ENCODE measurements at places on chromosomes 1 and 21.

DNA sequence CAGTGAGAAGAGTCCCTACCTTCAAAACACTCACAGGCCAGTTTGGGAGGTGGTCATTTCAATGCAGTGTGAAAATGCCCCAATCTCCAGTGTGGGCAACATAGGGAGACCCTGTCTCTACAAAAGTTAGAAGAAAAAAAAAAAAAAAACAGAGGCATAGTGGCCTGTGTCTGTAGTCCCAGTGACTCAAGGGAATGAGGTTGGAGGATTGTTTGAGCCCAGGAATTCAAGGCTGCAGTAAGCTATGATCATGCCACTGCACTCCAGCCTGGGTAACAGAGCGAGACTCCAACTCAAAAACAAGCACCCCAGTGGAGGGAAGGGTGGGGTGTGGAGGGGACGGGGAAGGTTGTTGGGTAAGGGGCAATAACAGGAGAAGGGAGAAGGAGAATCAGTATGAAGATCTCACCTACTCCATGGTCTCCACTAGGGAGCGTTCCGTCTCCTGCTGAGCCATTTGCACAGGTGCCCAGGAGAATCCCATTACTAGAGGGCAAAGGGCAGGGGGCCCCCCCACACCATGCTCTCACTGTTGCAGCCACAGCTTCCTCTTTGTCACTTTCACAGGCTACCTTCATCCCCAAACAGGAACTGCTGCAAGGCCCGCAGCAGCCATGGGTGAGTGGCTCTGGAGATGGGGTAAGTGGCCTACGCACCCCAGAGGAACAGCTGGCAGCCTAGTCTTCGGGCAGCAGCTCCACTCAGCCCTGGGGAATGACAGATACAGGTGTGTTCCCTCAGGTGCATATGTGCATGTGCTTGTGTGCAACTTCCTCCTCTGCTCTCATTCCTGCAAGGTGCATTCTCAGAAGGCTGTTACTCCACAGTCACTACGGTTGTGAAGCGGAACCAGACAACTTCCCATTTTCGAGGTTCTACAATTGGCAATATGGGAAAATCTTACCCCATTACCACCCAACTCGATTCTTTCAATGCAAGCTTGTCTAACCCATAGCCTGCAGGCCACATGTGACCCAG lies 87.9 kb upstream of the LYST start:
- DNase-seq = peak; percentile 4

GRCh38 chr1:59057796-59058195 lies 239.1 kb upstream of the FGGY start:
- DNase-seq = no peak

- no peak for DNase-seq
Observed at GRCh38 chr1:50091068-50091467, 17.7 kb upstream of the ELAVL4 start.

- DNase-seq = no peak
Observed at GRCh38 chr1:229396585-229397206, 37.2 kb downstream of the ACTA1 start.

DNA sequence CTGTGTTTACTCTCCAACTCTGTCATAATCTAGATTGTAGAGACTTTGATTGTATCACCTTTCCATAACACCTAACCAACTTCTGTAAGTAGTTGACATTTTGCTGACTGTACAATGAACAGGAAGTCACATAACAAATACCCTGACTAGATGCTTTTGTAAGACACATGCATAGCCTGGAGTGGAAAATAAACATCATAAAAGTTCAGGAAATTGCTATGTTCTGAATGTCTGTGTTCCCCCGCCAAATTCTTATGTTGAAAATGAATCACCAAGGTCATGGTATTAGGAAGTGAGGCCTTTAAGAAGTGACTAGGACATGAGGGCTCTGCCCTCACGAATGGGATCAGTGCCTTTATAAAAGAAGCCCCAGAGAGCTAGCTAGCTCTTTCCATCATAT lies 40.4 kb upstream of the ZSWIM5 start:
- no peak for DNase-seq

DNA sequence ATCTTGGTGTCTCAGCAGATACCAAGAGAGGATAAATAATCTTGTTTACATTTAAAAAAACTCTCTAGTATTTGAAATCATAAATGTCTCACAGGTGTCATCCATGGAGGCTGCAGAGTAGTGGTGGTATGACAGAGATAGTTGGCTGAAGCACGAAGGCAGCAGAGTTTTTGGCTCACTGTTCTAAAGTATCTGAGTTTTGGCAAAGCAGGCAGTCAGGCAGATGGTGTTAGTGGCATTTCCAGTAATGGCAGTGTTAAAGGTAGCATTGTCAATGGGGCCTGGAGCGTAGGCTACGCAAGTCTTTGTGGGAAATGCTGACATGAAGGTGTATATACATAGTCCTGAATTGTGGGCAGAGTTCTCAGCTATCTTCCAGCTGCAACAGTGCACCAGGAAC lies 68.5 kb upstream of the HSD17B7 start:
- no peak for DNase-seq

GRCh38 chr1:10947691-10948462 lies 64.6 kb upstream of the TARDBP start:
- DNase-seq = no peak

GRCh38 chr1:67536957-67537666 lies 106.9 kb upstream of the SERBP1 start:
- DNase-seq = no peak

DNA sequence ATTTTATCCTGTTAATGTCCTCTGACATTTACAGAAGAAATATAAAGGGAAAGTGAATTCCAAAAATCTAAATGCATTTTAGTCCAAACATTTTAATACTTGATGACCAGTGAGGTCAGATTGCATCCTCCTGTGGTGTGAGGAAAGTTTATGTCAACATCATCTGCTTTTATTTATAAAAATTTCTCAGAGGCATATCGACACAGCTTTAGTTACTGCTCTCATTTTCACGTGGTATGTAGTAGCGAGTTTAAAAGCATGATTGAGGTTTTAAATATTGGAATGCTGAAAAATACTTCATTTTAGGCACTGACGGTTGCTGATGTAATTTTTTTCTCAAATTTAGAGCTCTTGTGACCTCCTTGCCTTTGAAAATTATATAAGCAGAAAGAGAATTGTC lies 234.8 kb downstream of the HMCN1 start:
- DNase-seq = no peak

DNA sequence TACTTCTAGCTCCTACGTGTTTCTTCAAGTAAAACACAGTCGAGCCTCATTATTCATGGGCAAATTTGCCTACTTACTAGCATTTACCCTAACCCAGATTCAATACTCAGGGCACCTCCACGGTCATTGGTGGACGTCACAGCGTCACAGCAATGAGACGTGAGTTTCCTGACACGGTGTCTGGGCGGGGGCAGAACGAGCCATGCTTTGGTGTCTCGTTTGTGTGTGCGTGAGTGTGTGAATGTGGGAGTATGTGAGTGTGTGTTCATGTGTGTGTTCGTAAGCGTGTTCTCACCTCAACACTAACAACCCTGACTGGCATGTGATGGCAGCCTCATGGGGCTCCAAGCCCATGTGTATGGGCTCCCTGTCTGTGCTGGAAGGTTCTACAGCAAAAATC lies 17.5 kb upstream of the COL18A1 start:
- no peak for DNase-seq

DNA sequence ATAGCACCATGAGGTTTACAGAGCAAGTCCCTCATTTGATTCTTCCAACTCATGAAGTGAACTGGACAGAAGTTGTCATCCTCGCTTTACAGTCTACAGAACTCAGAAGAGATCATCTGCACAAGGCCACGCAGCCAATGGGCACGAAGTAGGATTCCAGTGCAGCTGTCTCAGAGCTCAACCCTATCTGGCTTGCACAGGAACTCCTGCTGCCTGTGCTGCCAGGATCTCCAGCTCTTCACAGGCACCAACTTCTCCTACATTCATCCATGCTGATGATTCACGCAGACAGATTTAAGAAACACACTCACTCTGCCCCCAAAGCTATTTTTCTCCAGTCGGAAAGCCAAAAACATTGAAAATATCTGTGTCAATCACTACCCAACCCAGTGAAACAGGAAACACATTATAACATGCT lies 157.0 kb downstream of the RERE start:
- no peak for DNase-seq

DNA sequence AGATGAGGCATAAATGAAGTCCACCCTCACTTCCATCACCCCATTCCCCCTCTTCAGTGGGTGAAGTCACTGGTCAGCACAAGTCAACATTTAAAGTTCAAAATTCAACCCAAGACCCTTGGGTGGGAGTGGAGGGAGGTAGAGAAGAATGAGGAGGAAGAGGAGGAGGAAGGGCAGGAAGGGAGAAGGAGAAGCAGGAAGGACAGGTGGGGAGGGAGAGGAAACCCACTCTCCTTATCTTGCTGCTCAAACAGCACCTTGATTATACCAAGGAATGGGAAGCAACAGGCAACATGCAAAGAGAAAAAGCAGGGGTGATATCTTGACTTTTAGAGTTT lies 4.0 kb upstream of the BTG2 start:
- no peak for DNase-seq

GRCh38 chr1:56363007-56363770 lies 216.2 kb downstream of the PLPP3 start:
- DNase-seq = no peak

DNA sequence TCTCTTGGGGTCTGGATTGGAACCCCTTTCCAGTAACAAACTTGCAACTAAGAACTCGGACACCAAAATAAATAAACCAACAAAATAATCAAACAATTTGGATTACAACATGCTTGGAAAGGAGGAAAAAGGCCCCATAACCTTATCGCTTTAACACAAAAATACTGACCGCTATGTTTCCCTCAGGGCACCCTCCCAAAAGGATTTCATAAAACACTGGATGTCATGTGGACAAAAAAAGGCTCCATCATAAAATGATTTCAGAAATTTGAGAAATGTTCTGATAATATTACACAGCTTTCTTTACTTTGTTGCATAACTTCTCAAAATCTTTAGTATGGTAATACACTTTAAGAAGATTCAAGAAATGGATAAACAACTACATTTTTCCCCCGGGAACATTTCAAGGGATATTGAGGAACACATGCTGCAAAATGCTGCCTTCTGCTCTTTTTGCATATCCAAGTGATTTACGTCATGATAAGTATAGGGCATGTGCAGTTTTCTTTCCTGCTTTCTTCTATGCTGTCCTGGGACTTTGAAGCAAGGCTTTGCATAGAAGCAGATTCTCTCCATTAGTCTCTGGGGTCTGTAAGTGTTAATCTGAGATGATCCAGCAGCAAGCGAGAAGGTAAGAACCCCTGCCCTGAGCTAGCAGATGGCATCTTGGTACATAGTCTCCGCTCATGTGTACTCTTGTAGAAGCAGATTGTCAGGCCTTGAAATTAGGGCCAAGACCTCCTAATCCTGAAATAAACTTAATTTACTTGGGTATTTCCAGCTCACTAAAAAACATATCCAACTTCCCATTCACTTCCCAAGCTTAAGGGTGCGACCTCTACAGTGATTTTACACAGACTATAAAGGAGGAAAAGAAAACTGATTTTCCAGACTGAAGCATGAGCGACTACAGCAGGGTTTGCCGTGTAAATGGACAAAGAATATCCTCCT lies 85.5 kb upstream of the KIAA0040 start:
- no peak for DNase-seq

DNA sequence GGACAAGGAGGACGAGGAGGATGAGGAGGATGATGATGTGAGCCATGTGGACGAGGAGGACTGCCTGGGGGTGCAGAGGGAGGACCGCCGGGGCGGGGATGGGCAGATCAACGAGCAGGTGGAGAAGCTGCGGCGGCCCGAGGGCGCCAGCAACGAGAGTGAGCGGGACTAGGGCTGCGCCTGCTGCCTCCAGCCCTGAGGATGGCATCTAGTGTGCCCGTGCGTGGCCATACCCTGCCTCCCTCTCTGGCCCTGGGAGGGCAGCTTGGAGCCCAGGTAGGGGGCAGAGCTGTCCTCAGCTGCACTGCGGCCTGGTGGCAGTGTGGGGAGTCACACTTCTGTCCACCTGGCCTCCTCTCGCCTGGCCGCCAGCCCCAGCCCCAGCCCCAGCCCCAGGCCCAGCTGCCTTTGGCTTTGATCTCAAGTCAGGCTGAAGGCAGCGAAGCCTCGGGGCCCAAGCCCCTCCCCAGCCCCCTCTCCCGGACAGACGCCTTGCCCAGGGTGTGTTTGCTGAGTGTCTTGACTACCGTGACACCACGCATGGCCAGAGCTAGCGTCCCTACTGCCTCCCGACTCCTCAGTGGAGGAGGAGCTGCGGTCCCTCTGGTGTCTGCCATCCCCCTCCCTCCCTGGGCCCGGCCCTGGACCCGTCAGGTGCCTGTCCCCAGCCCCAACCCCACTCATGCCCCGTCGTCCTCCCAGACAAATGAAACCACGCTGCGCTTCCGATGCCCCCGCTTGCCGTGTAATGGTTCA lies 155.2 kb downstream of the PEX14 start:
- DNase-seq = no peak

- peak; percentile 100 for DNase-seq
Observed at GRCh38 chr1:156767101-156767878, at the start of gene PRCC. Gene PRCC (plus strand): TSS chr1:156767535. CDS start chr1:156767772, 237 bp downstream.

DNA sequence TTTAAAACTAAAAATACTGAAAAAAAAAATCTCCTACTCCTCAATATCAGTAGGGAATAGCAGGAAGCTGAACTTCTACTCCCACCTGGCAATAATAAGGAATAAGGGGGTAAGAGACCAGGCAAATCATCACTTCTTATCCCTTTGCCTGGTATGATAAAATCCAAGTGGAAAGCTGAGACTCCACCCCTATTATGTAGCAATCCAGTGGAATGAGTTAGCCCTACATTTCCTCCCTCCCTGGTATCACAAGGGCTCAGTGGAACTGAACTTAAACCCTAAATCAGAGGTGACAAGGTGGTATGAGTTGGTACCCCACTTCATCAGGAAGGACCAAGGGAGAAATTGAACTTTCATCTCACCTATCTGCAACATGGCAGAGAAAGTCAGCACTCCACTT lies 25.7 kb downstream of the TRIM33 start:
- DNase-seq = no peak

DNA sequence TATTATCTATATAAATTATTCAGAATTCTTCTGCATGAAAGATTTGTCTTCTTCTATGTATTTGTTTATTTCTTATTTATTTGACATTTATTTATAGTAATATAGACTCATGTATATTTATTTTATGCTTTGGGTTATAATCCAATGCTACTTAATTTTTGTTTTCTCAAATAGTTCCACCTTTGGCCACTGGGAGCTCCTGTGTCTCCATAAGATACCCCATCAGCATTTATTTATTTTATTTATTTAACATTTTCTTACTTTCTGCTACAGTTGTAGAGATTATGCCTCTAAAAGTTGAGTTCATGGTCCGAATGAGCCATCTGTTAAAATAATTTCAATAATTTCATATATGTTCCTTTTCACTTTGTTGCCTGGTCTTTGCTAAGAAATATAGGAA lies 289.4 kb downstream of the ADGRL2 start:
- DNase-seq = no peak

DNA sequence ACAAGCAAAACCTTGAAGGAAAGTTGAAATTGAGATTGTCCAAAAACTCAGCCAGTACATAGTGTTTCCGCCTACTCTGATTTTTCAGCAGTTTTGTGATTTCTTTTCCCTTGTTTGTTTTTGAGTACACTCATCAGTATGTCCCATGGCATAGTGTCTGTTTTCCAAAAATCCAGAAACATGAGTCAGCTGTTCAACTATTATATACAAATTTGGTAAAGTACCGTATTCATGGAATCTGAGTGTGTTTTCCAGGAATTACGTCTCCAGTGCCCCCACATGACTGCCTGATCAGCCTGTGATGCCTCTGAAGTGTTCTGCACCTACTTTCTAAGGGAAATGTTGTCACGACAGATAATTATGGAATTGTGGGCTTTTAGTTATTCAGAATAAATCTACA lies 186.8 kb downstream of the LTN1 start:
- no peak for DNase-seq

GRCh38 chr1:37038227-37039093 lies 4.1 kb upstream of the GRIK3 start:
- peak; percentile 74 for DNase-seq

- DNase-seq = no peak
Observed at GRCh38 chr1:91345395-91346005, 59.1 kb downstream of the HFM1 start.
